ENCODE measurements at places on chromosomes 1 and 21.

DNA sequence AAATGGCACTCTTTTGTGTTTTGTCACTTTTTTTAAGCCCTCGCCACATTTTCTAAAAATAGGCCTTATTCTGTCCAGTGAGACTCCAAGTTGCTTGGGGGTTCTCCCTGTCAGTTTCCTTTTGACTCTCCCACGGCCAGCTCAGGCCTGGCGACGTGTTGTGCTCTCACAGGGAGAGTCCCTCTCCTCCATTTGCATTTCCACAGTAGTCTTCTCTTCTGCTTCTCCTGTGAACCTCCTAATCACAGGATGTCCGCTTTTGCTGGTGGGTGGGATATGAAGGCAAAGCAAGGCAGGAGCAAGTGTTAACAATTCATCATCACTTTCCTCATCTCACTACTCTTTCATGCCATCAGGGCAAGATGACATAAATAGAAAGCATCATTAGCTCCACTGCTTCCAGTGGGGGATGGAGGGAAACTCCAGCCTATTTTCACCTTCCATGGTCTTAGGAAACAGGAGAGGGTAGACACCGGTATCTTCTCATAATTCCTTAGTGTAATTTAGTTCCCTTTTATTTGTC, 99.8 kb downstream of the INTS7 start:
- DNase-seq: peak; percentile 34

- peak; percentile 32 for DNase-seq
Measured at GRCh38 chr1:163315773-163316374, 5.9 kb upstream of the NUF2 start.

GRCh38 chr1:100799954-100800612, 80.5 kb downstream of the VCAM1 start:
- DNase-seq: no peak

GRCh38 chr1:24386241-24386640, 27.3 kb downstream of the STPG1 start:
- no peak for DNase-seq

DNA sequence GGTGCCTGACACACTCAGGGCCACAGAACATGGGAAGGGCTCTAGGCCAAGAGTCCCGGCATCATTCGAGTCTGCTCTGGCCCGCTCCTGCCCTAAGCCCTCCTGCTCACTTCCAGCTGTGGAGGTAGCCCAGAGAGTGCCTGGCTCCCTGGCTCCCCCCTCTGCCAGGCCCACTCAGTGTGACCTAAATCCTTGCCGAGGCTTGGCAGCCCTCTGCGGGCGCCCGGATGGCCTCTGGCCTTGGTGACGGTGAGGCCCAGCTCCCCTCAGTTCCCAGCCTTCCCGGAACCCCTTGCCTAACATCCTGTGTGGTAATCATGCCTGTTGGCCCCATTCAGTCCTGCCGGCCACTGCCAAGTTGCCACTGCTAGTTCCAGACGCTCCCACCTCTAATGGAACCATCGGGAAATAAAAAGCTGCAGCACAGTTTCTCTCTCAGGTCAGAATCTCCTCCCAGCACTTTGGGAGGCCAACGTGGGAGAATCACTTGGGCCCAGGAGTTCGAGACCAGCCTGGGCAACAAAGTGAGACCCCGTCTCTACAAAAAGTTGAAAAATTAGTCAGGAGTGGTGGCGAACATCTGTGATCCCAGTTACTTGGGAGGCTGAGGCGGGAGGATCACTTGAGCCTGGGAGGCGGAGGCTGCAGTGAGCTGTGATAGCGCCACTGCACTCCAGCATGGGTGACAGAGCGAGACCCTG, 1.2 kb upstream of the H6PD start:
- DNase-seq: no peak

DNA sequence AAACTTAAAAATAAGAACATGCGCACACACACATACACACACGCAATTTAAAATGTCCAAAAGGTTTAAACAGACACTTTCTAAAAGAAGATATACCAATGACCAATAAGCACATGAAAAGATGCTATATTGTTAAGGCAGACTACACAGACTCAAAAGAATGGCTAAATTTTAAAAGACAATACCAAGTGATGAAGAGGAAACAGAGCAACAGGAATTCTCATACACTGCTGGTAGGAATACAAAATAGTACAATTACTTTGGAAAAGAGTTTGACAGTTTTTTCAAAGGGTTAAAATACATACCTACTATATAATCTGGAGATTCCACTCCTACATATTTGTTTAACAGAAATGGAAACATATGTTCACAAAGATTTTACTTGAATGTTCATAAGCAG, 239.6 kb upstream of the SAMSN1 start:
- no peak for DNase-seq

DNA sequence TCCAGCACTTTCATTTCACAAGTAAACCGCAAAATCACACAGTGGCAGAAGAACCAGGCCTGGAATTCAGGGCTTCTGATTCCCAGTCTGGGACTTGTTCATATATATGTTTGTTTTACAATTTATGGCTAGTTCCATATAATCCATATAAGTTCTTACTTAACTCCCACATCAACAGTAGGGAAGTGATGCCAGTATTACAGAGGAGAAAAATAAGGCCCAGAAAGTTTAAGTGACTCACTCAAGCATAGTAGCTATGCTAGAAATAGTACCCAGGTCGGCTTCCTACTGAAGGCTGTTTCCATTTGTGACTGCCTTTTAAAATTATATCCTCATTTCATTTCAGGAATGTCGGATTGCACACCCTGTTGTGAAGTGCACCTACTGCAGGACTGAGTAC, 1.4 kb downstream of the FAM76A start:
- no peak for DNase-seq

Measured in stimulated activated CD4-positive, alpha-beta T cell treated with anti-CD3 and anti-CD28 coated beads, Interleukin-4, amount 100 ng/mL, for 1 hour (primary cell).